ENCODE measurements at places on chromosomes 6 and 20.

- no peak for DNase-seq
Measured at GRCh38 chr6:1463751-1464426, 74.5 kb downstream of the FOXF2 start.

- no peak for DNase-seq
Measured at GRCh38 chr6:17038316-17038715, 63.5 kb upstream of the STMND1 start.

DNA sequence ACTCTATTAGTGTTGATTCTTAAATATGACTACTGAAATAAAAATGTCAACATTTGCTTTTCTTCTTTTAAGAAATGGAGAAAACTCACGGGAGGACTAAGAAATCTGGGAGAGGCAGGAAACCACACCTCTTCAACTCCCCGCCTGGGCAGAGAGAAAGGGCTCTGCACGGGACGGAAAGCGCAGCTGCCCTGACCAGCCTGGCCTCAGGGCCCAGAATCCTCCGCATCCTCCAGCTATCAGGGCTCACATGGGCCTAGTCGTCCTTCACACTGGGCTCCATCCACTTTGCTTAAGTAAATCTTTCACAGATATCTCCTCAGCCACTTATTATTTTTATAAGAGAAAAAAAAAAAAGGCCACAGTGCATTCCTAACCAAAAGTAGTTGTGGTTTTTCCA lies 215.1 kb downstream of the TBXT start:
- DNase-seq: no peak

GRCh38 chr6:1895721-1896120 lies 286.0 kb downstream of the FOXC1 start:
- no peak for DNase-seq

GRCh38 chr20:47999166-47999565 lies 213.9 kb upstream of the SULF2 start:
- DNase-seq: no peak

DNA sequence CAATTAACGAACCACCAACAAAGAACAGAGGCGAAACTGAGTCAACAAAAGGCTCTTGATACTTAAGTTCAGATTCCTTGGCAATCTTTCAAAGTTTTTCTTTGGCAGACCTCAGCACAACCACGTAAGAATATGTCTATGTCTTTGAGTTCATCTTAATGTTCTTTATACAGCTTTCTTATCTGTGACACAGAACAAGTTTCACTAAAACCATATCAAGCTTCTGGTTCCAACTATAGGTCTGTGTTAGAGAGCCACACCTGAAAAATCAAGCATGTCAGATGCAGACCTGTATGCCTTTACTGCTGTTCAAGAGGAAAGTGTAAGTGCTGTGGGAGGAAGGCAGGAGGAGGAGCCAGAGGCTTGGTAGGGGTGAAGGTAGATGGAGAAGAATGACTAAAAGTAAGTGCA lies 271.3 kb downstream of the KHDC1L start:
- no peak for DNase-seq

DNA sequence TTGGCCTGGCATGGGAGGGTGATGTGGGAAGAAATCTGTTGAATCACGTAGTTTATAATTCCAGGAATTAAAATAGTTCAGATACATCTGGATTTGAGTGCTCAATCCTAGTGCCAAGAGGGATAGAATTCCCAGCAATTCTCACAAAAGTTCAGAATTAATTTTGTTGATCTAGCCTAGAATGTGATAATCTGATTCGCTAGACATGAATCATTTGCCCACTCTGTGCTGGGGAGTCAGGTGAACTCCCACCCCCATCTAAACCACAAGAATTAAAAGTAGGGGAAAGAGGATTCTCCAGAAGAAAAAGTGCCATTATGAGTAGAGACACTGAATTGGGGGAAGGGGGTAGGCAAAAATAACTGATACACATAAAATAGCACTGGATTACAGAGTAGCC lies 85.0 kb downstream of the LIN28B start:
- no peak for DNase-seq

GRCh38 chr6:32413427-32414047 lies 6.6 kb upstream of the BTNL2 start:
- peak; percentile 83 for DNase-seq

GRCh38 chr6:164661716-164662115 lies 647.7 kb downstream of the C6orf118 start:
- no peak for DNase-seq

GRCh38 chr6:39496456-39496855 lies 174.0 kb upstream of the KCNK16 start:
- DNase-seq: no peak

DNA sequence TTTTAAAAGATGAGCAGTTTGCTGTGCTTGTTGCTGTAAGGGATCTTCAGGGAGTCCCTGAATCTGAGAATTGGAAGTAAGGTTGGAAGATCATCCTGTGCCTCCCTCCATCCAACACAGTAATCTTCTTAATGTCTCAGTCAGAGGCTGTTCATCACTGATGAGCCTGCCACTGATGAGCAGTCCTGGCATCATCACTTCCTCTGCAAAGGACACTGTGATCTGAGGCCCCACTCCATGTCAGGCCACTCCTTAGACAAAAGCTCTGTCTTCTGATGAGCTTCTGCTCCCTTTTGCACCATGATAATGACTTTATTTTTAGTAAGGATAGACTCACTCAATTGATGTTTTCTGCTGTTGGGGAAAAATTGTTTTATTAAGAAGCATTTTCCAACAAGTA lies 121.0 kb downstream of the UST start:
- DNase-seq: peak; percentile 20

- DNase-seq: no peak
Measured at GRCh38 chr6:29519291-29520010, 31.7 kb upstream of the MAS1L start.

DNA sequence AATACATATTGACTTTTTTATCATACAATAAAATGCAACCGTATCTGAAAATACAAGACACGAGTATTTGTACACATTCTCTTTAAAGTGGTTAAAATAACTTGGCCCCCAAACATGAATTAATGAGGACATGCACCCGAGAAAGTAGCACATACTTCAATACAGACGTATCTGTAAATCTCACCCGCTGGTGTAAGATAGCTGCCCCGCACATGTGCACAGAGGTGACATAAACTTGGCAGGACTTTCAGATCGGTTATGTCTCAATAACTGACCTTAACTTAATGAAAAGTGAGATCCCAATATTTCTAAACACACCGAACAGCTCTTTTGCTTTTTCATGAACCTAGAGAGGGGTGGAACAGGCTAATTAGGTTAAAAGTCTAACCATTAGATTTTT lies 91.5 kb upstream of the RPS6KA2 start:
- DNase-seq: no peak

- DNase-seq: peak; percentile 11
Measured at GRCh38 chr6:1792989-1793388, 183.3 kb downstream of the FOXC1 start.

DNA sequence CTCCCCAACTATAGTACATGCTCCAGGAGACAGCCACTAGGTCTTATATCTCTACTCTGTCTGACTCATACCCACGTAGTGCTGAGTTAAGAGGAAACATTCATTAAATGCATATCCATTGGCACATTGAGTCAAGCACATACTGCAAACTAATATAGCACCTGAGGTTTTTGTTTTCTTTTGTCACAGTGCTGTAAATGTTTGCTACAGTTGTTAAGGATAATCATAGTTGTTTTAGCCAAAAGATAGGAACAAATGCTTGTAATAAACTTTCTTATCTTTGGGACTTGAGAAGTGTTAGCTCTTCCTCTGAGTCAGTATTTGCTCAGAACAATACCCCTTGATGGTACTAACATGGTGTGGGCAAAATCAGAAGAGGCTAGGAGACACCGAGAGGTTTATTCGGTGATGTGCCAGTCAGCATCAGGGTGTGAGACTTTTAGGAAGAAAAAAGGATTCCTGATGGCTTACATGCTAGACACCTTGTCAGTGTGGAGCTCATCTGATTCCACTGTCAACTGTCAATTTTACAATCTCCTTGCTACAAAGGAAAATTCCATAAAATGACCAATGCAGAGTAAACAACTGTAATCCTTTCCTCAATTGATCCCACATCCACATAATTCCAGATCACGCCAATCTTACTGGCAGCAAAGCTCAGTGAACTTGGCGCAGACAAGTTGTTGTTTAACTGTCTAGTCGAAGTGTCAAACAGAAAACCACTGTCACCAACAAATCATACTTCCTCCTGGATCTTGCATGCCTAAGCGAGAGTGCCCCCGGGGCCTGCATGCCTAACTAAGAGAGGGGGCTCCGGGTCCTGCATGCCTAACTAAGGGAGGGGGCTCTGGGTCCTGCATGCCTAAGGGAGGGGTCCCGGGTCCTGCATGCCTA lies 36.1 kb downstream of the ELOVL2 start:
- no peak for DNase-seq

DNA sequence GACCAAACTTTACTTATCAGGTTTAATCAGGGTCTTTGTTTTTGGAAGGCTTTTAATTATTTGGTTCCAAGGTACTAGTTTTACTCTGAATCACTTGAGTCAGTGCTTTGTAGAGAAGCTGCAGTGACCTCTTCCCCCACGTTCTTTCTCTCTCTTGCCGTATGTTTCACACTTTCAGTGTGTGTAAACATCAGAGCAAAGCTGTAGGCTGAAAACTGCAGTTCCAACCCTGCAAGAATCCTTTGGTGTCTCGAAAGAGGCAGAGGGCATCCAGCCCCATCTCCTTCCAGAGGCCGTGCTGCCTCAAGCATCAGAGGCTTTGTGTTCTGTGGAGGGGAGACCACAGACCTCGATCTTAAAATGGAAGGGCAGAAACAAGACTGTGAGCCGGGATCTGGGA lies 42.1 kb downstream of the CFAP61 start:
- no peak for DNase-seq

- peak; percentile 53 for DNase-seq
Measured at GRCh38 chr6:150417899-150418826, 49.4 kb downstream of the IYD start.

DNA sequence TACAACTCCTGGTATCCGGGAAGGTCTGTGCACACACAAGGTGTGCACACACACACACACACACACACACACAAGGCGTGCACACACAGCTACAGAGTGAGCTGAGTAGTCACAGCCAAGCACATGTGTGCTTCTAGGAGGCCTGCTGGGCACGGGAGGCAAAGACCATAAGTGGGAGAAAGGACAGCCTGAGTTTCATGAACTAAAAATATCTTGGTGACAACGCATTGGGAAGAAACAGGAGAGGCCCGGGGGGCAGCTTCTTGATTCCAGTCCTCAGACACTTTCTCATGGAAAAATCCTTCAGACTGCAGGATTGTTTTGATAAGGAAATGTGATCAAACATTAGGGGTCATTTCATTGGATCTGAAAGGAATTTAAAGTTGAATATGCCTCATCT lies 2.6 kb downstream of the TRAF3IP2 start:
- no peak for DNase-seq

DNA sequence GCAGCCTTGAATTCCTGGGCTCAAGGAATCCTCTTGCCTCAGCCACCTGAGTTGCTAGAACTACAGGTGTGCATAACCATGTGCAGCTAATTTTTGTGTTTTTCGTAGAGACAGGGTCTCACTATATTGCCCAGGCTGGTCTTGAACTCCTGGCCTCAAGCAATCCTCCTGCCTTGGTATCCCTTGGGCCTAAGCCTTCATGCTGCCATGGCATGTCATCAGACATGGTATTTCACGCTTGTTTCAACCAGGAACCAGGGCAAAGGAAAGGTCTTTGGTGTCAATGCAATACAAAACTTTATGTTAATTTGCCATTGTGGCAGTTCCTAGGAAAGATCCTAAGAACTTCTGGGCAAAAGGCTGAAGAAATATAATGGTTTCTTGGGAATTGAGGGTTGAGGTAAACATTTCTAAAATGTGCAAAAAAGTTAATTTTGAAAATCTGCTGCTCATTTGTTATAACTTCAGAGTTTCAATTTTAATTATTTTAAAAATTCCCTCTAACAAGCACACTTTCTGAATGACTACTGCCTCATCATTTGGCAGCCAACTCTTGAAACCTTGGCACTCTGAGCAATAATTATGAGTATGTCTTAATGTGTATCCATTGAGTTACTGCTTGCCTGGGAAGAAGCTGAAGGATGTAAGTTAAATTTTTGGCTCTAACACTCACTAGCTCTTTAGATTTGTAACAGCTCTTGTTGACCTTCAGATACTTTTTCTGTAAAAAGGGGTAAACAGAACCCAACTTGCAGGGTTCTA lies 154.1 kb downstream of the GJA10 start:
- DNase-seq: no peak

- no peak for DNase-seq
Measured at GRCh38 chr20:6525447-6526303, 241.8 kb upstream of the BMP2 start.

DNA sequence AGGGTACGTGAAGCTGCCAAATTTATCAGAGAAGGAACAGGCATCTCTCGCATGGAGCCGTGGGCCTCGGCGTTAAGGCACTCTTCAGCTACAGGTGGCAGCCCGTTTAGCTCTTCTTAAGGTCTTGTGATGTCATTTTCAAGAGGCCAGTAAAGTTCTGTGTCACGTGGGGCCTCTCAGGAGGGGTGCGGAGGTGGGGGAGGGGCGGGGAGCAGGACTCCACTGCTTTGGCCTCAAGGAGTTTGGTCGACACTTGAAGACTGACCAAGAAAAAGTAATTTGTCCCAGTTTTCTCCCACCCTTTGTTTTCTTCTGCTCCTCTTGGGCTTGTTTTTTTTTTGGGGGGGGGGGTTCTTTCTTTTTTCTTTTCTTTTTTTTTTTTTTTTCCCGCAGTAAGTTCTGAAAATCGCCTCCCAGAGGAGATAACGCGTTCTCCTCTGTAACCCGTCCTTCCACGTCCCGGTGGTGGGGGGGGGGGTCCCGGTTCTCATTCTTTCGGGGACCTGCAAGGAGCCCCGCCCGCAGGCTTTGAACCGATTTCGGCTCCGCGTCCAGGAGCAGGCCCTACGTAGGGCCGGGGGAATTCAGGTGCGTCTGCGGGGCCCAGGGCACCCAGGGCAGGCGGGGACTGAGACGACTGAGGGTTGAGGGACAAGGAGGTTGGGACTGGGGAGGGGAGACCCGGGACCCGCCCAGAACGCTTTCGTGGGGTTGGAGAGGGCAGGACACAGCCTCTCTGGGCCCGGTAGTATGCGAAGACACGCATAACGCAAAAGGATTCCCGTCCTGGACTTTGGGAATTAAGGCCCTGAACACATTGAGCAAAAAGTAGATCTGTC lies 26.0 kb downstream of the GPX6 start:
- peak; percentile 69 for DNase-seq

DNA sequence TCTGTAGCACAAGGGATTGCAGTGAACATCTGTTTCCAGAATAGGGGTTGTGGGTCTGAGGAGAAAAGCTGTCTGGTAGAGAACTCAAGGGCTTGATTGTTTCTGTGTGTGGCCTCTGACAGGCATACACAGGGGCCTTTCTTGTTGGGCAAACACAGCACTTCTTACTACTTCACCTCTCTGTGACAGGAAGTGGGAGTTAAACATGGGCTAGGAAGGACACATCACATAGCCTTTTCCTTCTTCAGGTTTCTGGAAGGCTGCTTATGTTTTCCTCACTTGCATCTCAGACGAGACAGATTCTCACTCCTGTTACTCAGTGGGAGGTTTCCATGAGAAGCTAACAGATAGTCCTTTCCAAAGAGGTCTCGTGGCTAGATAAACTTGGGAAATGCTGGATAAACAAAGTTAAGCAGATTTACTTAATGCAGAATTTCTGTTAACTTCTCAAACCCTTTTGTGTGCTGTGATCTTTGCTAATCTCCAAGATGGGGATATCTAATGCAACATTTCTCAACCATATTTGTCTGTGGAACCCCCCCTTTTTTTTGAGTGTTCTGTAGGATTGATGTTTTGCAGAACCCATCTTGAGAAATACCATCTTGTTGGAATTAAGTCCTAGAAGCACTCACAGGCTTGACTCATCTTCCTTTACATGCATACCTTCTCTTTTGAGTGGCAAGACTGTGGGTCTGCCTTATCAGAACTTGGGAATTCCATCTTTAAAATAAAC lies 41.9 kb upstream of the RNF8 start:
- DNase-seq: no peak

All from activated T-cell treated with anti-CD3 and anti-CD28 coated beads, Interleukin-2, amount 50 U/mL, for 72 hours (primary cell).